ENCODE measurements at places on chromosomes 2 and 18. TPM values are rescaled to one million over a fixed set of nuclear protein-coding genes. Genes with fewer than 3 reads are reported as not detected.

IL1F10 gene
- total RNA-seq: not detected

PLGLB1 gene
- 2.4 TPM for total RNA-seq

HOXD11 gene
- total RNA-seq: not detected

DAW1 gene
- 0.19 TPM for total RNA-seq

PRSS56 gene
- total RNA-seq: not detected

FARSB gene
- 19.3 TPM for total RNA-seq

ST8SIA3 gene
- not detected for total RNA-seq

MBP gene
- 35.0 TPM for total RNA-seq

CYB5A gene
- 105 TPM for total RNA-seq

CHRND gene
- total RNA-seq: not detected

THSD7B gene
- 0.22 TPM for total RNA-seq

SLC35F6 gene
- total RNA-seq: 19.6 TPM

OTOS gene
- total RNA-seq: not detected

GLI2 gene
- 2.4 TPM for total RNA-seq
